Activated CD4-positive, alpha-beta T cell treated with anti-CD3 and anti-CD28 coated beads, Interleukin-2, amount 50 U/mL, for 24 hours (primary cell): ENCODE measurements at places on chromosomes 4 and X.

DNA sequence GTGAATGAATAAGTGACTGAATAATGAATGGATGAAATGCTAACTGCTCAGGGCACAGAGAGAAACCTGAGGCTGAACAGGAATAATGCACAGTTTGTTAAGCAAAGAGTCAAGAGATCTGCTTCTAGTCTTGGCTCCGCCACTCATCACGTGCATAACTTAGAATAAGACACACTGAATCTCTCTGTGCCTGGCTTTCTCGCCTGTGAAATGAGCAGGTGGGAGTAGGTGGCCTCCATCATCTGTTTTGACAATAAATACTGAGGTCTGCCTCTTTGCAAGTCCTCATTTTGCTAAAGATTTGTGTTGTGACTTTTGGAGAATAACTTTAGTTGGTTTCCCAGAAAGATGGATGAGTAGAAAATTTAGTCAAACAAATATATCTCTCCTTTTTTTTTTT lies 318.0 kb downstream of the FBXW7 start:
- no peak for DNase-seq

DNA sequence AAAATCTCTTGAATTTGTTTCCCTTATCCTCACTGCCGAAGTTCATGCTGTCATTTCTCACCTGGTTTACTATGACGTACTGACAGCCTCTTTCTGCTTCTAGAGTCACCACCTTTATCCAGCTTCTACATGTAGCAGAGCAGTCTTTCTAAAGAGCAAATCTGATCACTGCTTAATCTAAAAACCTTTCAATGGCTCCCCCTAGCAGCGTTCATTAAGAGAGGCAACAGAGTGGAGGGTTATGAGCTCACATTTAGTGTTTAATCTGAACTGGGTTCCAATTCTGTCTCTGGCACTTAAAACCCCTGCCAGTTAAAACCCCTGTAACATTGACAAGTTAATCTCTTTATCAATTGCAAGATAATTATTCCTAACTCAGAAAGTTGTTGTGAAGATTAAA lies 4.4 kb downstream of the RBPJ start:
- no peak for DNase-seq

DNA sequence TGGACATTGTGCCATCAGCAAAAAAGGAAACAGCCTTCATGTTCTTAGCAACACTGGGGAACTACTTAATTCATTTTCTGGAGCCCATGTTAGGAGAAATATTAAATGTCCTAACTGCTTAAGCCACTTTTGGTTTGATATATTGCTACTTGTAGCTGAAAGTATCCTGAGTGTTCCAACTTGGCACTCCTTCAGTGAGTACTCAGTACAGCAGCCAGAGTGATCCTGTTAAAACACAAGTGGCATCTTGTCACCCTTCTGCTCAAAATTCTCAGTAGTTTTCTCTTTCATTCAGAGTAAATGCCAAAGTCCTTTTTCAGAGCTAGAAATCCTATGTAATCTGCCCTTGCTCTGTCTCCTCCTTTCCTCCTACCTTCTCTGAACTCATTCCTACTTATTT lies 522.0 kb downstream of the GRID2 start:
- DNase-seq: no peak

- no peak for DNase-seq
Observed at GRCh38 chrX:46587158-46587557, 13.6 kb downstream of the CHST7 start.

GRCh38 chrX:3286196-3286945 lies 60.1 kb downstream of the MXRA5 start:
- DNase-seq: no peak
